ENCODE measurements at places on chromosomes 16 and 17. TPM values are rescaled to one million over a fixed set of nuclear protein-coding genes. Genes with fewer than 3 reads are reported as not detected.

- DNase-seq: no peak
Observed at GRCh38 chr17:19621697-19622096, 26.9 kb upstream of the ALDH3A2 start.

- DNase-seq: no peak
Observed at GRCh38 chr17:77042476-77043231, 98.1 kb upstream of the SEC14L1 start.

Gene ZSCAN10
- not detected for total RNA-seq

DNA sequence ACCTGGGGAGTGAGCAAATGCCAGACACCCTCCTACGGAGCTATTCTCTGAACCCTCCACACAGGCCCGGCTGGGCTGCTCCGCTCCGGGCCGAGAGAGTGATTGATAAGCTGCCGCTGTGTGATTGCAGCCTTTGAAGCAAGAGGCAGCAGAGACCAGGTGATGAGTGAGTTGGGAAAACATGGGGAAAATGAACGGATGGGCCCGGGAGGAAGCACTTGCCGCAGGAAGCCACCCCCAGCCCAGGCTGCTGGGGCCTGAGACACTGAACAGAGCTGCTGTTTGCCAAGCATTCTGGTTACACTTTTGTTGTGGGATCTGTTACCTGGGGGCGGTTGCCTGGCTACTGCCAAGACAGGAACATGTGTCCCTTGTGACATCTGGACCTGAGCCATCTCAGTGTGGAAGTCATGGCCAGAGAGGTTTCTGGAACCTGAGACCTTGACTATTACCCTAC is 46.4 kb upstream of the KLHDC4 start:
- no peak for DNase-seq

- no peak for DNase-seq
Observed at GRCh38 chr17:78315355-78316114, 44.3 kb downstream of the SOCS3 start.

DNA sequence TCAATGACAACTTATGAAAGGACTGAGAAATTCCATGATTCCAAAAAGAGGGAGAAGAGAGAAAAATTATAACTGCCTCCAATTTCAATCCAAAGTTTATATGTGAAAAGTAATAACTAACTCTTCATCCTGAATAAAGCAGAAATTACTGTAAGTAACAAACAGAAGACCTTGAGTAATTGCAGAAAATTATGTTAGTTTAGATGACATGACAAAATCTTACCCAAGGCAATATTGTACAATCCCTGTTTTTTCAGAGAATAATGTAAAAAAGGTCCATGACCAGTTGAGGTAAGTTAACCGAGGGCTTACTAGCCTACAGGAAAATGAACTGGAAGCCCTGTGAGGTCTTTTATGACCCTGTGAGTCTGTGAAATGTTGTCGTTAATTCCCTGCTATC is 949.5 kb upstream of the SOX9 start:
- DNase-seq: no peak

- no peak for DNase-seq
Observed at GRCh38 chr17:34443619-34444469, 80.8 kb upstream of the CCL1 start.
